ENCODE measurements at places on chromosomes 5 and 9.

DNA sequence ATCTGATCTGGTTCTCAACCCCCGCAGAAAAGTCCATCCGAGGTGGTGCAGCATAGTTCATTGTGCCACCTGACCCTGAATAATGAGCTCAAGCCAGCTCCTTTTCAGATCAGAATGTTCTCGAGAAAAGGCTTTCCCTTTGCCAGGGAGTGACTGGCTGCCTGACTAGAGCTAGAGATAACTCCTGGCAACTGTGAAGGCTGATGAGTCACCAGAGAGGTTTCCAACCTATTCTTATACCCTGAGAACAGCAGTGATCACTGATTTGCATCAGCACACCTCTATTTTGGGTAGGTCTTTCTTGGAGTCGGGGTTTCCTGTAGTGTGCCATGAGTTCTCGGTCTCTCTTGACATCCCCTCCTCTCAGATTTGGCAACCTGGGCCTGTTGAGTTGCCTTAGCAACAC lies 127.9 kb downstream of the PIK3R1 start:
- no peak for DNase-seq

- DNase-seq = no peak
Measured at GRCh38 chr5:22306011-22306410, 547.1 kb downstream of the CDH12 start.

GRCh38 chr9:97698865-97699264 lies 1.7 kb upstream of the XPA start:
- DNase-seq = no peak

- DNase-seq = no peak
Measured at GRCh38 chr9:37239224-37239859, 119.0 kb downstream of the ZCCHC7 start.

- no peak for DNase-seq
Measured at GRCh38 chr9:93380410-93381060, 71.0 kb upstream of the FAM120A start.

Data from mesothelial cell of epicardium (in vitro differentiated cells).